ENCODE measurements at places on chromosomes 4 and X. TPM values are rescaled to one million over a fixed set of nuclear protein-coding genes. Genes with fewer than 3 reads are reported as not detected.

The MTNR1A gene
- total RNA-seq, result not detected

The HSFX2 gene
- total RNA-seq, result not detected

The HPF1 gene
- 33.6 TPM for total RNA-seq

The L1CAM gene
- 2.7 TPM for total RNA-seq

The GLA gene
- 21.6 TPM for total RNA-seq

The CSN1S1 gene
- not detected for total RNA-seq

The CT83 gene
- total RNA-seq, result not detected

The ZFP42 gene
- not detected for total RNA-seq

The TMEM271 gene
- not detected for total RNA-seq

The SORBS2 gene
- total RNA-seq, result 3.1 TPM

The TMSB15A gene
- total RNA-seq, result 8.7 TPM

The IQSEC2 gene
- total RNA-seq, result 5.1 TPM

The UGT8 gene
- total RNA-seq, result 1.00 TPM

The LONRF3 gene
- 1.00 TPM for total RNA-seq

The VCX3B gene
- total RNA-seq, result not detected

The TXK gene
- not detected for total RNA-seq

The TBL1X gene
- 35.1 TPM for total RNA-seq

The NEXMIF gene
- total RNA-seq, result under 0.01 TPM
